ENCODE measurements at places on chromosomes 1 and 21.
A peak's percentile ranks its signal among the peaks of the same experiment; 100 is the strongest.

DNA sequence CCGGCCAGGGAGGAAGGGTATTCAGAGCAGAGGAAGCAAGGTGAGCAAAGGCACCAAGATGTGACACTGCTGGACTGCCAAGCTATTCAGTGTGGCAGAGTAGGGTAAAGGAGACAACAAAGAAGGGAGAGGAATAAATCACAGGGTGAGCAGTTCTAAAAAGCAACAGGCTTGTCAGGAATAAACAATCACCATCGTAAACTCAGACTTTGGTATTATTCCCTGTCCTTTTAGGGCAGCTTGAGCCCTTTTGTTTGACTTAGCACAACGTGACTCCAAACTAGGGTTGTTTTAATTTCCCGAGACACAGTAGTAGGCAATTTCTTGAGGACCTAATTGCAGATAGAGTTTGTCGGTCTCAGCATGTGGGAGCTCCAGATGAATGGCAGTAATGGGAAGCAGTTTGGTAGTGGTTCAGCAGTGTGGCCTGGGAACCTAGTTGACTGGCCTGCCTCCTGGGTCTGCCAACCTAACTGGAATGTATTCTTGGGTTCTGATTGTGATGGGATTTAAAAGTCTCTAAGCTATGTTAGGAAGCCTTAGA lies 4.3 kb downstream of the CR1L start:
- DNase-seq: no peak

GRCh38 chr1:48960320-48960719 lies 183.6 kb upstream of the BEND5 start:
- no peak for DNase-seq

- no peak for DNase-seq
These were observed 19.5 kb downstream of the SCYL3 start for GRCh38 chr1:169874229-169874628.

DNA sequence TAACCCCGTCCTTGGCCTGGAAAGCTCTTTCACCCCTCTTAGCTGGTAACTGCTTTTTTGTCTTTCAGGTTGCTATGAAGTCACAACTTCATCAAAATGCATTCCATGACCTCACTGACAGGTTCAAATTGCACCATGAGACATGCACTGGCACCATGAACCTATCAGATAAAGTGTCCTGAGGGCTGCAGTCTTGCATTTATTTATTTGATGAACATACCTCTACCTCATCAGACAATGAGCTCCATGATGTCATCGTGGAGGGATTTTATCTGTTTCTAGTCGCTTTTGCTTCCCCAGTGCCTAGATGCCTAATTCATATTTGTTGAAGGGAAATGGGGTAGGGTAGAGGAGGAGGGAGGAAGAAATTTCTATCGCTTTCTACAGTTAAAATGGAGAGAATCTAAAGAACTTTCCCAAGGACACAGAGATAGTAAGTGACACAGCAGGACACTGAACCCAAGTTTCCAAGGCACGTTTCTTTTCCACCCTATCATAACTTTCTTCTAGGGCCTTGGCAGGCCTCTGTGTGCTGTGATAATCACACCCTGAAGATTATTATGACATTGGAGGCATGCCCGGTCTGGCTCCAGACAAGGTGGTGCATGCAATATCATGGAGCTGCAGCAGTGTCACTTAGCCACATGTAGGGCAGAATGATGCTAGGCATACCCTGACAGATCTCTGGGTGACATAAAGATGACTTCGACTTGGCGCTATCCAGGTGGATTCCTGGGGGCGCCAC lies 69.5 kb downstream of the CD58 start:
- DNase-seq: no peak

- DNase-seq: no peak
These were observed 8.0 kb upstream of the WNT4 start for GRCh38 chr1:22150923-22151322.

DNA sequence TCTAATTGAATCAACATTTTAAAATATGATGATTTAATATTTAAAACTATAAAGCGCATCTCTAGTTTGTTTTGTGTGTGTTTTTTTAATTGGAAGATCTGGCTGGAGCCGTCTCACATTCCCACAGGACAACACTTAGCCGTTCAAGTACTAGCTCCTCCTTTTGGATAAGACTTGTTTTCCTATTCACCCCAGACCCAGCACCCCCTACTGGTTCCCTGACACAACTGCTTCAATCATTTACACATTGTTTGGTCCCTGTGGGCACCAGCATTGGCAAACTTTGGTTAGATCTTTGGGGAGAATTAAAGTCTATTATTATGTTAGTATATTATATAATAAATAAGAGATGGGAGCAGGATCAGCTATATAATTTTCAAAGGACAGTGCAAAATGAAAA lies 34.5 kb downstream of the TYW3 start:
- no peak for DNase-seq

DNA sequence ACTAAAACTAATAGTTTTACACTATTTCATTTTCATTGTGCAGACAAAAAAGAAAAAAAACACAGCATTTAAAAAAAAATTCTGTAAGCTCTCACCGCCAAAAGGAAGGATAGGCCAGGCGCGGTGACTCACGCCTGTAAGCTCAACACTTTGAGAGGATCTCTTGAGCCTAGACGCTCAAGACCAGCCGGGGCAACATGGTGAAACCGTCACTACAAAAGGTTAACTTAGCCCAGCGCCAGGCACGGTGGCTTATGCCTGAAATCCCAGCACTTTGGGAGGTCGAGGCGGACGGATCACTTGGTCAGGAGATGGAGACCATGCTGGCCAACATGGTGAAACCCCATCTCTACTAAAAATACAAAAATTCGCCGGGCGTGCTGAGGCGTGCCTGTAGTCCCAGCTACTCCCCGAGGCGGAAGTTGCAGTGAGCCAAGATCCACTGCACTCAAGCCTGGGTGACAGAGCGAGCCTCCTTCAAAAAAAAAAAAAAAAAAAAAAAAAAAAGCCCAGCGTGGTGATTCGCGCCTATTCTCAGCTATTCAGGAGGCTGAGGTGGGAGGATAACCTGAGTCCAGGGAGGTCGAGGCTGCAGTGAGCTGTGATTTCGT lies 14.3 kb upstream of the SPEN start:
- DNase-seq: peak; percentile 33

DNA sequence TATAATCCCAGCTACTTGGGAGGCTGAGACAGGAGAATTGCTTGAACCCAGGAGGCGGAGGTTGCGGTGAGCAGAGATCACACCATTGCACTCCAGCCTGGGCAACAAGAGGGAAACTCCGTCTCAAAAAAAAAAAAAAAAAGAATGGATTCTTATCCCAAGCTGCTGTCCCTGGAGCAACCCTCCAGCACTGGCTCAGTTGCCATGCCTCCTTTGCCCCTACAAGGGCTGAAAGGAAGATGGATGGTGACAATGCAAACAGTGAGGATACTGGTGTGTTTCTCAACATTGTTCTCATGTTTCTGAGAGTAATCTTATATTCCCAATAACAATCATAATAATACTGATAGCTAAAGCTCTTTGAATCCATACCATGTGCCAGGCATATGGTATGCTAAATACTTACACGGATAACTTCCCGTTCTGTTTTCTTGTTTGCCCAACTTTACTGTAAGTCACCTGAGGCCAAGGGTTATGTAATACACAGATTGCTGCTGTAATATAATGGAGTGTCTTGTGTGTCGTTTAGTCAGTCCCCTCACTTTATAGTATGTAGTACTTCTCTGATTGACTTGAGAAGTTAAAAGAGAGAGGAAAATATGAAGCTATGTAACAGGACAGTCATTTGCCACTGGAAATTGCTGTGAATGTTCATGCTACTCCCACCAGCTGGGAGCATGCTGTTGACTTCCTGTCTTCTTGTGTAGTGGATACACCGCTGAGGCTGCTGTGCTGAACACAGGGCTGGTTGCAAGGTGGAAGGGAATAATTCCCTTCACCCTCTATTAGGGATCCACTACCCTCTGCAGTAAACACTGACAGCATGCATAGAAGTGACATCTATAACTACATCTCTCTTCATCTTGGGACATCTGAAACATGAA lies 153.6 kb downstream of the CNIH3 start:
- DNase-seq: no peak

GRCh38 chr1:88276163-88276562 lies 407.9 kb upstream of the PKN2 start:
- no peak for DNase-seq

DNA sequence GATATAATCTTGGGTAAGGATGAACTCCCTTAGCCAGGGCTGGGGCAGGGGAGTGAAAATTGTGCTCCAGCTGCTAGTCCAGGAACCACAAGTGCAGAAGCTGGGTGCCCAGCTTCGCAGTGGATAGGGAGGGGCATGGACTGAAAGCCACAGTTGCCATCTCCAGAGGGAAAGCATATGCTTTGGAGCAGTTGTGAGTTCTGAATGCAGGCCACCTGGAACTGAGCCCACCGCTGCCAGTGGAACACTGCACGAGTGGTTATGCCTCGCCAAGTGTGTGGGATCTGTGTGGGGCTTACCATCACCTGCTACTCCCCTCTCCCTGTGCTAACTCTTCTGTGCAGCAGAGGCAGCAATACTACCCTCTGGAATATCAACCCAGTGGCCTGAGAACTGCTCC lies 158.4 kb upstream of the DPT start:
- DNase-seq: no peak

- no peak for DNase-seq
These were observed 15.1 kb downstream of the FOXJ3 start for GRCh38 chr1:42319871-42320484.

DNA sequence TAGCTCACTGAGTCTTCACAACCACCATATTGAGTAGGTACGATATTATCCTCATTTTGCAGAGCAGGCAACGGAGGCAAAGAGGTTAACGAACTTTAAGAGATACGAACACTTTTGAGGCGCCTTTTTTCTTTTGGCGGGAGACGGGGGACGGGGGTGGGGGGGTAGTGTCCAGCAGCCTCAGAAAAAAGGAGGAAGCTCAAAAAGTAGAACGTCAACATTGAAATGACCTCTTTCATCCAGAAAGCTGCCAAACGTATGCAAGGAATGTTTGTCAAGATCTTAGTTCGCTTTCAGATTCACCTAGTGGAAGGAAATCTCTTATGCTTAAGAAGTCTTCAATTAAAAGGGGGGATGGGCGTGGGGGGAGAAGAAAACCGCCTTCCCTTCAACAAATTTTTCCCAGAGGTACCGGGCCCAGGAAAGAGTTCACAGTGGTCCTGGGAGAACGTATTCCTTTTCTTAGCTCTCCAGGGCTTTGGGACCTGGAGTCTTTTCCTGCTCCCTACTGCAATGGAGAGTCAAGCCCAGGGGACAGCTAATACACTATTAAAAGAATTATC lies 1.1 kb upstream of the PCAT6 start:
- DNase-seq: no peak

- DNase-seq: no peak
These were observed 1503.0 kb downstream of the KCNT2 start for GRCh38 chr1:195105281-195105680.

- DNase-seq: no peak
These were observed 264.5 kb downstream of the TTLL7 start for GRCh38 chr1:83734420-83734819.

GRCh38 chr1:242448910-242449645 lies 75.4 kb downstream of the PLD5 start:
- no peak for DNase-seq

DNA sequence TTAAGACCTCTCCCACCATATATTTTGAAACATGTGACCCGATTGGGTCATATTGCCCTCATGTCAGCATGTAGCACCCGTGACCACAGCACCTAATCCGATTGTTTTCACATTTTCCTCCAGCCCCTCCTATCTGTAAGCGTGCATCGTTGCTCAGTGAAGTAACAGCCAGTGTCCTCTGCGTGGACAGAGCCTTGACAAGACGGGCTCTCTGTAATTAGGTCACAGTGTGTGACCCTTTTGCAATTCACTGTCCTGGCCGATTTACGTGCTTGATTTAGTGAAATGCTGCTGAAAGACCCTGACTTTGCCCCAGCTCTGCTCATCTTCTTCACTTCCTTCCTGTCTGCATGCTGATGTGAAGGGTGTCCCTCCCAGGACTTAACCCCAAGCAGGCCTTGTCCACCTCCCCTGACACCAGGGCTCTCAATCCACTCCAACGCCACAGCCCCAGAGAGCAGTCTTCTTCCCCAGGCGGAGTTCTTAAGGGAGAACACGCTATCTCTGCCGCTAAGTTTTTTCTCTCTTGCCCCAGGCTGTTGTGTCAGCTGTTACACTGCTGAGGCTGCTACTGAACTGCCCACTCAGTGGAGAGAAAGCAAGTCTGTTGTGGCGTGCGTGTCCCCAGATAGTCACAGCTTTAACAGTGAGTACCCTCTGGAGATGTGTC lies 19.4 kb downstream of the URB2 start:
- no peak for DNase-seq

DNA sequence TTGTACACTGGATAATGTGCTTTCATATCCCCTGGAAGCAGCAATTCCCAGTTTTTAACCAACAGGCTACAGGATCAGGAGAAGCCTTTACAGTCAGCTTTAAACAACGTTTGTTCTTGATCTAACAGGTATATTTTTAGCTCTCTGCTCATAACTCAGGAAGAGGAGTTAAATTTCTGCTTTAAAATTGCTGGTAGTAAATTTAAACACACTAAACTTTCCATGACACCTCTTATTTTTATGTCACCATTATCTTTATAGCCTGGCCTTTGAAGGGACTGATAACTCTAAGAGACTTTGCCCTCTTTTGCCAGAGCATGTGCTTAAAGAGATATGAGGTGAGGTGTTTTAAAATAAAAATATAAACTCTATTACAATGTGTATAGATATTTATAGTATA lies 119.6 kb upstream of the BRINP3 start:
- DNase-seq: no peak

- DNase-seq: no peak
These were observed 1.3 kb downstream of the GPA33 start for GRCh38 chr1:167088746-167089417.

- peak; percentile 34 for DNase-seq
These were observed 27.4 kb downstream of the HIVEP3 start for GRCh38 chr1:41891199-41891896.

DNA sequence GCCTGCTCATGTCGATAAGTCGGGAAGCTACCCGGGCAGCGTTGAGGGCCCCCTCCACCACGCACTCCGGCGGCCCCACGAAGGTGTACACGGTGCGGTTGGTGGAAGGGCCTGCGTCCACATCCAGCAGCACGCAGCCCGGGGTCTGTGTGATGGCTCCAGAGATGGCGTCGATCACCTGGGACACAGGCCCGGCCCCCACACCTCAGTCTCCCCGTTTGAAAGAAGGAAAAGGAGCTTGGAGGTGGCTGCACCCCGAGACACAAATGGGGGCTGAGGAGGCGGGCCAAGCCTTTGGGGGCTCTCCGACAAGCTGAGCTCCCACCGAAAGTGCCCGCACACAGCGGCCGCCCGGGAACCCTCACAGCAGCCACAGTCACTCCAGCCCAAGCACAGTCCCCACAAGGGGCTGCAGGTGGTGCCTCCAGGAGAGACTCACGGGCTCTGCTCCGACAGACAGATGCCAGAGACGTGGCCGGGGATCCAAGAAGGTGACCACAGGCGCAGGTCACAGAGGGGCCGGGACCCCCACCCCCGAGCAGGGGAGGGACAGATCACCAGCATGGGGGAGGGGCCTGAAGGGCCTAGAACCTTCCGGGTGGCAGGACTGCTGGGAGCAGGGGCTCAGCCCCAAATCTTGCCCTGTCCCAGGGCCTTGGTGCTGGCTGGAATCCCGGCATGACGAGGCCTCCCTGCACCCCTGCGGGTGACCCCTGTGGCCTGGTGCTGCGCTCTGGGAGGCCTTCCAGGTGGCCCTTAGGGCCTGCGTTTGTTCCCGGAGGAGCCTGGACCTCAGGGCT lies 1.0 kb downstream of the FTCD start:
- DNase-seq: no peak
